Glomerular endothelial cell (primary cell): ENCODE measurements at places on chromosomes 3 and 15.

DNA sequence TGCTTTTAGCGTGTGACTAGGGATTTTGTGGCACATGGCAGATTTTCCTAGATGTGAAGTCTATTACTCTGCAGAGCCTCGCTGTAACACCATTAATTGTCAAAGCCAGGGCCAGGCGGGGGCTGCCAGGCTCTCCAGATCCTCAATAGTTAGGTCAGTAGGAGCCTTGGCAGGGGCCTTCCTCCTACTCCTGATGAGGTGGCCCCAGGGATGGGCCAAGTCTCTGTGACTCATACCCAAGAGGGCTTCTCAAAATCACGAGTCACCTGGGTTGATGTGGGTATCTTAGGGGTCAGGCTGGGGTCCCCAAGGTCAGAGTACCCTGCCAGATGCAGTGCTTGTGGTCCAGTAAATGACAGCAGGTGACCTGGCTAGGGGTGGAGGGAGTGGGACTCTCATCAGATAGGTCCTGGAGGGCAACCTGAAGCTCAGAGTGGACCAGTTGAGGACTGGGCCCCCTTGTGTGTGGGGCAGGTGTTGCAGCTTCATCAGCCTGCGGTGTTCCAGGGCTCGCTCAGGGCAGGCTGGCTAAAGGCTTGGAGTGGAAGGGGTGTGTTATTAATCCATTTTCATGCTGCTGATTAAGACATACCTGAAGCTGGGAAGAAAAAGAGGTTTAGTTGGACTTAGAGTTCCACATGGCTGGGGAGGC is 88.5 kb upstream of the MYZAP start:
- DNase-seq, result no peak

- DNase-seq, result no peak
Measured at GRCh38 chr15:78023865-78024518, 53.5 kb downstream of the TBC1D2B start.

GRCh38 chr3:129829640-129830039 is 63.9 kb downstream of the TMCC1 start:
- DNase-seq, result peak; percentile 56

- no peak for DNase-seq
Measured at GRCh38 chr15:68676011-68676605, 97.3 kb downstream of the CORO2B start.

GRCh38 chr3:189094539-189094938 is 77.2 kb upstream of the TPRG1 start:
- DNase-seq, result no peak

GRCh38 chr3:32919920-32920319 is 31.5 kb upstream of the CCR4 start:
- no peak for DNase-seq

DNA sequence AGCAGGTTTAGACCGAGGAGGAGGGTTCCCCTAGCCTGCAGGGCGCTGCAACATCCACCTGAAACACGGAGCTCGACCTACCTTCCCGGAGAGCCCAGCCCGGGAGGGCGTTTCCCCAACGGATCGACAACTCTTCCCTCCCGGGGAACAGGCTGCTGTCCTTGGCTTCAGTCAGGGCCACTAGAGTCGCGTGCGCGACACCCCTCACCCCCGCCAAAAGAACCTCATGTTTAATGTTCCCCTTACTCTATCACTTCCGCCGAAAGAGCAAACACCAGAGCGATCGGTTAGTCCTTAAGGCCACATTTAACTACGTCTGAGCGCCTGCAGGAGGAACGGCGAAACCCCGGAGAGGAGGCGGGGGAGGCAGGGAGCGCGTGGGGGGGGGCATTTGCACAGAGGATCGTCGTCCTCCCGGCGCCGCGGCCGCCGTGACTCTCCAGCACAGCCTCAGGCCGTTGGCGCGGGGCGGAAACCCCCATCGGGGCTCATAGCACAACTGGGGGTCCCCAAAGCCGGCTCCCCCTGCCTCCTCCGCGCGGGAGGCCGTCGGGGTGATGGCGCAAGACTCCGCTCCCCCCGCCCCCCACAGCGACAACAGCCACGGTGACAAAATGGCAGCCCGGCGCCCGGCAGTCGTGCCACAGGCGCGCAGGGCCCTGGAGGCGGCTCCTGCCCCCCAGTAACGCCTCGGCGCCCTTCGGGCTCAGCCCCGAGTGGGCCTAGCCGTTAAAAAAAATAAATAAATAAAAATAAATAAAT is 3.2 kb downstream of the ANP32A start:
- DNase-seq, result no peak

DNA sequence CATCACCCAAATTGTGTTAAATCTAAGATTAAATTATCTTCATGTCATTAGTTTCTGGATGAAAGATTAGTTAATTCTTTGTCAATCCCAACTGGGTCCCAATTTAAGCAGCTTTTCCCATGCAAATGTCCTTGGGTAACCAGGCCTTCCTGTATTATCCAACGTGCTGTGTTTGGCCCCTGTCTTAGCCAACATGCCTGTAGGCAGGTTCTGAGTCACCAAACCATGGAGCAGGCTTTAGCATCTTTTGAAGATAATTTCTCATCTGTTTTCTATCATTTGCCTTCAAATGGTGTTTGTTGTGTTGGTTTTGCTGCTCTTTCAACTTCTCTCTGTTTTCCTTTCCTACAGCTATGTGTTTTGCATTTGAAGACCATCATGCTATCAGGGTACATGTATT is 216.2 kb downstream of the ITPR1 start:
- no peak for DNase-seq

- DNase-seq, result no peak
Measured at GRCh38 chr15:89457086-89457485, 39.3 kb downstream of the RHCG start.

DNA sequence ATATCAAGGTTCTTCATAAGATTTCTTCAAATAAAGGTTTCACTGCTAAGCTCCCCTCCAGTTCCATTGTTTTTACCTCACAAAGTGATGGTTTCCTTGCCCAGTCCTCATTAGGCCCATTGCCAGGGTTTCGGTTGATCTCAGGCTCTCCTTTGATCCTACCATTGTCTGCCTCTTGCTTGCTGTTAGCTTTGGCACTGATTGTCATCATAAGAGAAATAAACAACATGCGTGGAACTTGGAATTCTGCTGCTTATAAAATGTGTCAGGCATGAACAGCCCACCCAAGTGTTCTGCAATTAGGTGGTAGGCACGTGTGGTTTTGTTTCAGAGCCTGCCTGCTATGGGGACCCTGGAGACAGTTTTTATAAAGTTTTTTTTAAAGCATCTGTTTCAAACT is 107.6 kb upstream of the BFSP2 start:
- DNase-seq, result no peak

DNA sequence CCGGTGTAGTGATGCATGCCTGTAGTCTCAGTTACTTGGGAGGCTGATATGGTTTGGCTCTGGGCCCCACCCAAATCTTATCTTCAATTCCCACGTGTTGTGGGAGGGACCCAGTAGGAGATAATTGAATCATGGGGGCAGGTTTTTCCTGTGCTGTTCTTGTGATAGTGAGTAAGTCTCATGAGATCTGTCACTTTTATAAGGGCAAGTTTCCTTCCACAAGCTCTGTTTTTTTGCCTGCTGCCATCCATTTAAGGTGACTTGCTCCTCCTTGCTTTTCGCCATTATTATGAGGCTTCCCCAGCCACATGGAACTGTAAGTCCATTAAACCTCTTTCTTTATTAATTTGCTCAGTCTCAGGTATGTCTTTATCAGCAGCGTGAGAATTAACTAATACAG is 566.7 kb upstream of the NECTIN3 start:
- no peak for DNase-seq

- DNase-seq, result no peak
Measured at GRCh38 chr3:28994161-28994905, 286.5 kb upstream of the RBMS3 start.
